ENCODE measurements at places on chromosomes 12 and 14.

GRCh38 chr12:47752552-47752951, 6.1 kb downstream of the RAPGEF3 start:
- DNase-seq, result no peak

- no peak for DNase-seq
Observed at GRCh38 chr12:19836456-19836855, 397.2 kb downstream of the AEBP2 start.

DNA sequence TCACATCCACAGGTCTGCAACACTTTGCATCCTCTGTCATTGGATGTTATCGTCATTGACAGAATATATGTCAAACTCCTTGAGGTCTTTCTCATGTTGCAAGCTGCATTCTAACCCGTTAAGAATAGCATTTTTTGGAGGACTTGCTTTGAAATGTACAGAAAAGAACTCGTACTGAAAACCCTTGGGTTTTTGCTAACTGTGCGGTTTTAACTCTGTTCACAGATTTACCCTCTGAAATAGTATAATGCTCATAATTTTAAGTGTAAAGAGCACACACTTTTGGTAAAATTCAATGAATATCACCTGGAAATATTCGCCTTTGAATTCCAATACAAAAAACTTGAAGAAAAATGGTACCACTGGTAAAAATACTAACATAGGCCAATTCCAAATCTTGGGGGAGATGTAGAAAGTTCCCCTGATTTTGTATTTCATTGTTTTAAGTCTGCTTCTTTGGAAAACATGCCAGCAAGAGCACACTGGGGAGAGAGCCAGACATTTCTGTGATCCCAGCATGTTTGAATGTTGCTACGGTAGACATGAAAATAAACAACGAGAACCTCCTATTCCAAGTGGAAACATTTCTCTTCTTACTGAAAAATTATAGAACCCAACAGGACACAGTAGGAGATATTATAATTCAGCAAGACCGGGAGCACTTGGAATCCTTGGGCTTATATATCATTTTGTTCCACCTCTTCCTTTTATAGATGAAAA, 446.0 kb downstream of the AEBP2 start:
- DNase-seq, result no peak

- no peak for DNase-seq
Observed at GRCh38 chr14:53183056-53183455, 29.9 kb upstream of the DDHD1 start.

- no peak for DNase-seq
Observed at GRCh38 chr14:54001189-54001878, 44.7 kb upstream of the BMP4 start.

- DNase-seq, result no peak
Observed at GRCh38 chr14:59243174-59243573, 54.7 kb downstream of the DAAM1 start.

DNA sequence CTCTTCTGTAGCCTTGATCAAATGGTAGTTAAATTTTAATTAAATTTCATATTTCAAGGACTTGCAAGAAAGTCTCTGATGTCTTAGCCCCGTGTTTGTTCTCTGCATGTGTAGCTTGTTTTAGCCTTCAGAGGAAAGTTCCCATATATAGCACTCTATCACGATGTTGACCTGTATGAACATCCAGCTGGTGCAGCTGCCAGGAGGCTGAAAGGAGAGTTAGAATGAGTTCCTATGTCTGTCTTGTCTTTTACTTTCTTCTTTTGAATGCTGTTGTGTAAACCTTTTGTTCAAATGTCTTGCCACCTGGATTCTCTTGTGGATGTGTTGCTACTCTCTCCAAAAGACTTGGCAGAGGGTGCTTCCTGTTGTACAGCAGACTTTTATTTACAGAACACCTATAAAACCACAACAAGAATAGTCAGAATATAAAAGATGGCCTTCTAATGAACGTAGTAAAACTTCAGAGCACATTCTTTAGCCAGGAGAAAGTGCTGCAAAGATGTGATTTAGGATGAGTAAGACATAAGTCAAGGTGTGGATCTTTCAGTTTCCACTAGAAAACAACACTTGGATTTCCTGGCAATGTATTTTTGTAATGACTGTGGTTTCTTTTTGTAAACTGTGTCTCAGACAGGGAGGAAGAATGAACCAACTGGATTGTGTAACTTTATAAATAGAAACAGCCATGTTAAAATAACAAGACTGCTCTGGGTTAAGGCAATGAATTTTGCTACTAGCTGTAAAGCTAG, 17.2 kb downstream of the NAV3 start:
- DNase-seq, result peak; percentile 26

GRCh38 chr12:107847830-107848229, 73.3 kb downstream of the ASCL4 start:
- DNase-seq, result no peak

DNA sequence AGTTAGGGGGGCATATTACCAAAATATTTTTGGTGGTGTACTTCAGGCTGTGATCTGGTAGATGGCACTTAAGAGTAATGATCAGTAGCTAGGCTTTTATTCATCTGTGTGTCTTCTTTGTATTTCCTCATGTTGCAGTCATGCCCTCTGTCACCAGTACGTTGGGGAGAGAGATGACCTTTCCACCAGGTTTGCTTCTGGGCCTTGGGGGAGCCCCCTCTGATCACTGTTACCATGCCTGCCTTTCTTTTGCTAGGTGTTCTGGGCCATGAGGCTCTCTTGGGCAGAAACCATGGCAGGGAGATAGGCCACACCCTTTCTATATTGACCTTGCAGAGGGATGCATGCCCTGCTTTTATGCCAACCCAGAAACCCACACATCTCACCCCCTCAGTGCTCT, 208.5 kb downstream of the RAD51B start:
- DNase-seq, result no peak
